ENCODE measurements at places on chromosomes 3 and 15. TPM values are rescaled to one million over a fixed set of nuclear protein-coding genes. Genes with fewer than 3 reads are reported as not detected.

The VEPH1 gene
- not detected for total RNA-seq

The CTXN2 gene
- total RNA-seq, result not detected

The PLS1 gene
- total RNA-seq, result 23.9 TPM

The FSIP1 gene
- total RNA-seq, result 14.5 TPM

The DLEC1 gene
- not detected for total RNA-seq

The ZPLD1 gene
- 1.7 TPM for total RNA-seq

The PRSS50 gene
- not detected for total RNA-seq

The RASGRF1 gene
- total RNA-seq, result not detected

The CCRL2 gene
- total RNA-seq, result not detected

The PRR20G gene
- not detected for total RNA-seq

The PPP2R3A gene
- total RNA-seq, result 7.2 TPM

The FSTL1 gene
- total RNA-seq, result 47.3 TPM

The GRAMD2A gene
- 9.0 TPM for total RNA-seq

The MCTP2 gene
- 22.0 TPM for total RNA-seq

The RBP2 gene
- total RNA-seq, result not detected

The STAB1 gene
- total RNA-seq, result 0.24 TPM

The UNC13C gene
- 0.43 TPM for total RNA-seq
